Stimulated activated effector memory CD8-positive, alpha-beta T cell treated with anti-CD3 and anti-CD28 coated beads, Interleukin-12 subunit alpha, Interleukin-12 subunit beta, amount 100 ng/mL, for 72 hours (primary cell): ENCODE measurements at places on chromosomes 11 and 22.

DNA sequence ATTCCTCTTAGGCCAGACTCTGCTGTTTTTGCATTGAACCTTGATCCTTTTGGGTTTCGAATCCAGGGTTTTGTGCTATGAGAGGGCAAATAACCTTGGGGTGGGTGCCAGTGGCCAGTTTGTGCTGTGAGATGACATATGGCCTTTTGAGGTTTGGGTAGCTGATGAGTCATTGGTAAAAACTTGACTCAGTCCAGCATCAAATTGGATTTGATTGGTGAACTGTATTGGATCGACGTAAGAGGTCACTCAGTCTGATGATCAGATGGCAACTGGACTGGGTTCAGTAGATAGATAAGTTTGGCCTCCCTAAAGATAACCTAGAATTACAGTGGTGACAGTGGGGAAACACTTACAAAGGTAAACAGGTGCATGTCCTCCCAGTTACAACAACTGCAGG, 41.0 kb upstream of the XKR3 start:
- DNase-seq: no peak

- DNase-seq: no peak
Observed at GRCh38 chr11:11948242-11948947, 60.0 kb downstream of the DKK3 start.

DNA sequence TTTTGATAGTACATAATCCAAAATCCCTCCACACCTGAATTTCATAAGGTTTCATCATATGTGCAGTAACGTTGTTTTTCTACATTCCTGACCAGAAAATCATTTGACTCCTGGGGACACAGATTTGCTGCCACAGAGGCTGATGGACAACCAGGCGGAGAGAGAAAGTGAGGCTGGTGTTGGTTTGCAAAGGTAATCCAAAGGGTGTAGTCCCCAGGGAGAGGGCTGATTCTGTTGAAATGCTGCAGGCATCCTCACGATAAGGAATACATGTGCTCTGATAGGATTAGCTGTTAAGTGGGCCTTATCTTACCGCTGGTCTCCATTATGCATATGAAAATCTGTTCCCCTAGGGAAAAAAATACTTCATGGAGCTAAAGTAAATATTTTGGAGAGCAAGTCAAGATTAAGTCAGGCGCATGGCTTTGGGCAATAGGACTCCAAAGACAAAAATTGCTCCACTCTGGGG, 8.1 kb downstream of the APOL6 start:
- DNase-seq: no peak

DNA sequence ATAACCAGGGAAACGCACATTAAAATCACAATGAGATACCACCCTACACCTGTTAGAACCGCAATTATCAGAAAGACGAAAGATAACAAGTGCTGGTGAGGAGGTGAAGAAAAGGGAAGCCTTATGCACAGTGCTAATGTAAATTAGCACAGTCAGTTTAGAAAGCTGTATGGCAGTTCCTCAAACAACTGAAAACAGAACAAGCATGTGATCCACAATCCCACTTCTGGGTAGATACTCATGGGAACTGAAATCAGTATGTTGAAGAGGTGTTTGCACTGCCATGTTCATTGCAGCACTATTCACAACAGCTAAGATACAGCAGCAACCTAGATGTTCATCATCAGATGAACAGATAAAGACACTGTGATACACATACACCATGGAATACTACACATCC, 75.0 kb upstream of the CCND1 start:
- DNase-seq: no peak

DNA sequence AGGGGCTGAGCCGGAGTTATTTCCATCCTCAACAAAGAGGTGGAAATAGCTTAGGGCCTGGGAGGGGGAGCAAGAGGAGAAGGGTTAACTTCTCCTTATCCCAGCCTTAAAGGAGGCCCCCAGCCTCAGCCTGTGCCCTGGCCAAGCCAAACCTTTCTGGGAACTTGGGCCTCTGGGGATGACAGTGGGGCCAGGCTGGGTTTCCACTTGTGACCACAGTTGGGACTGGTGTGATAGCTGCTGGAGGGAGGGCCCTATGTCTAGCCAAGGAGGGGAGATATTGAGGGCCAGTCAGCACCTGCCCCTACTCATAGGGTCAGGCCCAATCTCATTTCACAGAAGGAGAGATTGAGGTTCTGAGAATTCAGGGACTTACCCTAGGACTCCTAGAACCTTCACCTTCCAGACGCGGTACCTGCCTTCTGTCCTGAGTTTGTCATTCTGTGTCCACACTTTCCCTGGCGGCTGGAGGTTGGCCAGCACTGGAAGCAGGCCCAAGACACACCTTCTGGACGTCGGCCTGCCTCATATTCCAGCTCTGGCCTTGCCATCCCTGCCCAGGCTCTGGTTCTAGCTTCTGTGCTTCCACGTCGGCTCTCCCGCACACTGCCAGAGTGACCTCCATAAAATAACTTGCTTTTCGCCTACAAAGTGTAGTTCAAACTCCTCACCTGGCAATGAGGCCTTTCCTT, 3.1 kb downstream of the RELT start:
- no peak for DNase-seq

- DNase-seq: no peak
Observed at GRCh38 chr11:63905179-63905578, 11.8 kb downstream of the RCOR2 start.

- no peak for DNase-seq
Observed at GRCh38 chr22:38135133-38135706, 24.7 kb upstream of the BAIAP2L2 start.

GRCh38 chr11:75816561-75817239, 1.7 kb downstream of the UVRAG start:
- no peak for DNase-seq

DNA sequence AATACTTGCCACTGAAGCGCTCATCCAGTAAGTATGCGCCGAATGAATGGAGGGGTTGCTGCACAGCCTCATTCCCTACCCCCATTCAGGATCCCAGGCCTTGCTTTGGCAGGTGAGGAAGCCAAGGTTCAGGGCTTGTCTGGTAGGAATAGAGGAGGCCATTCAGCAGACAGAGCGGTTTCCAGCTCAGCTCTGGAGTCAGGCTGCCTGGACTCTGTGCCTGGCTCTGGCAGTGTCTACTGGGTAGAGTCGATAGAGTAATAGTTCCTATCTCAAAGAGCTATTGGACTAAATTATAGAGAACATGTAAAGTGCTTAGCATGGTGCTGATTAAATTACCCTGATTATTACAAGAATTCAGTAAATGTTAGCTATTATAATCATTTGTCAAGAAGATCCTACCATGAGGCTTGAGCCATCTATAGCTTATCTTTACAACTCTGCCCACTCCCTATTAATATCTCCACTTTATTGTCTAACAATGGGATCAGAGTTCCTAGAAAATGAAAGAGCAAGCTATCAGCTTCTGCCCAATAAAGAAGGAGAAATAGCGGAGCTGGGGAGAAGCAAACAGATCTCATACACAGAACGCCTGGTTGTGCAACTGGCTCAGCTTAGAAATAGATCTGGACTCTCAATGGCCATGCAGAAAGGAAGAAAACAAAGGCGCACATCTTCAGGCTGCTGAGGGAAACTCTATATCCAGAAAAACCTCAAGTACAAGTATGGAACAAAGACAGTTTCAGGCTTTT, 6.6 kb upstream of the SNX32 start:
- no peak for DNase-seq

DNA sequence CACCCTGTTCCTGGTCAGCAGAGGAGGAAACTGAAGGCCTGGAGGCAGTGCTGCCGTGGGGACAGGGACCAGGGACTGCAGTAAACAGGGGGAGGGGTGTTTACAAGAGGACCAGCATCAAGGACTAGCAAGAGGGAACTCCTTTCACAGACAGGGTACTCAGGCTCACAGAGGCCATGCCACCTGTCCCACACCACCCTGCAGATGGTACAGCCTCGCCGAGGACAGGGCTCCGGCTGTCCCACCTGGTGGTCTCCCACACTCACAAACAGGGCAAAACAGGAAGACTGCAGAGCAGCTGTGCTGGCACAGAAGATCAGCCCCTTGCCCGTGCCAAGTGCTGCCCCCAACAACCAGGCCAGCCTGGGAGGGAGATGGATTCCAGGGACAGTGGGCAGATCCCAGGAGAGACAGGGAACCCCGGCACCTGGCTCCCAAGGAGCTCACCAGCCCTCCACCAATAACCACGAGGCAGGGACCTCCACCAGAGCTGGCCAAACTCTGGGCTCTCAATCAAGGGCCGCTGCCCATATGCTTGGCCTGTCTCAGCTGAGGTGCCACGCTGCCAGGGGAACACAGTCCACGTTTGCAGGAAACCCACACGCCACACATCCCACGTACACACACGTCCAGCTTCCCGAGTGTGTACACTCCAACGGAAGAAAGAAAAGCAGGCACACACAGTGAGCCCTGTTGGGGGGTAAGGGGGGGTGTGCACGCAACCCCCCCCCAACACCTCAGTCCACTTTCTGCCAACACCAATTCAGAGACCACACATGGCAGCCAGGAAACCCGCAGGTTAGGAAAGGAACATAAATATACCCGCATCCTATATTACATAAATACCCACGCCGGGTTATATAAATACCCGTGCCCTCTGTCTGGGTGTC, 2.1 kb downstream of the CSNK1E start:
- DNase-seq: no peak

DNA sequence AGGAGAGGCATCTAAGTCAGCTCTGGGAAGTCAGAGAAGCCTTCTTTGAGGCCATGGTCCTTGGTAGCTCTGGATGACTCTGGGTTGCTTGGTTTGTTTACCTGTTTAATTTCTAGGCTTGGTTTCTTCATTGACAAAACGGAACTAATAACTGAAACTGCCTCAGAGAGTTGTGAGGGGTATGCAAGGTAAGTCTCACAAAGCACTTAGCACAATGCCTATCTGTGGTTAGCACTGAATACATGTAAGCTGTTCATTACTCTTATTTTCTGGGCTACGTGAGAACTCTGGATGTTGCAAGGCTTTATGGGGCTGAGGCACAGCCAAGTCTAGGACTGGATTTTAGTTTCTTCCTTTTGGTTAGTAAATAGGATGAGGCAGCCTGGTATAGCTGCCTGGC, 225.8 kb upstream of the NCAM1 start:
- no peak for DNase-seq
